ENCODE measurements at places on chromosomes 16 and 17. TPM values are rescaled to one million over a fixed set of nuclear protein-coding genes. Genes with fewer than 3 reads are reported as not detected.

TMEM100 gene
- total RNA-seq, result 7.1 TPM

LRRC46 gene
- total RNA-seq, result 0.20 TPM

GRCh38 chr17:63819585-63820537 is 7.4 kb upstream of the PSMC5 start:
- no peak for DNase-seq

- no peak for DNase-seq
These were observed 2.8 kb downstream of the MED13 start for GRCh38 chr17:62062302-62062701.

DNA sequence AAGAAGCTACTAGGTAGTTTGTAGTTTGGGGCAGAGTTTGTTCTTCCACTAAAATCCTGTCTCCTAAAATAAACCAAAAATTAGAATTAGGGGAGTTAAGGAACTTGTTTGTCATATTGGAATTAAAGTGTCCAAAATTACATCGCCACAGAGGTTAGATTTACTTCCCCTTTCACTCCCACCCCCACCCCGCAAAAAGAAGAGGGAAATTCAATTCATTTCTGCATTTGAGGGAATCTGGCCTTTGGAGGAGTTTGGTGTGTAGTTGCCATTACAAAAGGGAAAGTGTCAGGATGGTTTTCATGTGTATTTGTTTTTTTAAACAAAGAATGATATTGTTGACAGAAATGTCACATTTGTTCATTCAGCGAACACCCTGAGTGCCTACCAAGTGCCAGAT is 5.8 kb downstream of the TMEM97 start:
- no peak for DNase-seq

DNA sequence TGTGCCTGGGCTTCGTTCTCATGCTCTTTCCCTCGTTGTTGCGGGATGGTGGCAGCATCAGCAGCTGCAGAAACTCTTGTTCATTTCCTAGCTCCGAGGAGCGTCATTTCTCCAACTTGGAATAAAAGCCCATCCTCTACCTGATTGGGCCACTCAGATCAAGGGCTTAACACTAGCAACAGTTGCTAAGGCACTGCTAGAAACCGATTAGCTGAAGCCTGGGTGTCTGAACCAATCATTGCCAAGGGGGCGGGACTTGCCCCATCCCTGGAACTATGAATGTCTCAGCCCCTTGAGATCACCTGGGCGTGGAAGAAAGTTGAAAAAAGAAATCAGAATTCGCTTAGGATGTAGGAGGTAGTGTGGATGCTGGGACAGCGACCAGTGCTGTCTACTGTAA is 145.3 kb downstream of the FOXL1 start:
- no peak for DNase-seq

DNA sequence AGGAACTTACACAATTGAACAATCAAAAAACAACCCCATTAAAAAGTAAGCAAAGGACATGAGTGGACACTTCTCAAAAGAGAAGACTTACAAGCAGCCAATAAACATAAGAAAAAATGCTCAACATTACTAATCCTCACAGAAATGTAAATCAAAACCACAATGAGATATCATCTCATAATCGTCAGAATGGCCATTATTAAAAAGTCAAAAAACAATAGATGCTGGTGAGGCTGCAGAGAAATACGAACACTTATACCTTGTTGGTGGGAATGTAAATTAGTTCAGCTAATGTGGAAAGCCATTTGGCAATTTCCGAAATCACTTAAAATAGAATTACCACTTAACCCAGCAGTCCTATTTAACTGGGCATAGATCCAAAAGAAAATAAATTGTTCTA is 301.9 kb upstream of the KCNJ16 start:
- DNase-seq, result no peak

DNA sequence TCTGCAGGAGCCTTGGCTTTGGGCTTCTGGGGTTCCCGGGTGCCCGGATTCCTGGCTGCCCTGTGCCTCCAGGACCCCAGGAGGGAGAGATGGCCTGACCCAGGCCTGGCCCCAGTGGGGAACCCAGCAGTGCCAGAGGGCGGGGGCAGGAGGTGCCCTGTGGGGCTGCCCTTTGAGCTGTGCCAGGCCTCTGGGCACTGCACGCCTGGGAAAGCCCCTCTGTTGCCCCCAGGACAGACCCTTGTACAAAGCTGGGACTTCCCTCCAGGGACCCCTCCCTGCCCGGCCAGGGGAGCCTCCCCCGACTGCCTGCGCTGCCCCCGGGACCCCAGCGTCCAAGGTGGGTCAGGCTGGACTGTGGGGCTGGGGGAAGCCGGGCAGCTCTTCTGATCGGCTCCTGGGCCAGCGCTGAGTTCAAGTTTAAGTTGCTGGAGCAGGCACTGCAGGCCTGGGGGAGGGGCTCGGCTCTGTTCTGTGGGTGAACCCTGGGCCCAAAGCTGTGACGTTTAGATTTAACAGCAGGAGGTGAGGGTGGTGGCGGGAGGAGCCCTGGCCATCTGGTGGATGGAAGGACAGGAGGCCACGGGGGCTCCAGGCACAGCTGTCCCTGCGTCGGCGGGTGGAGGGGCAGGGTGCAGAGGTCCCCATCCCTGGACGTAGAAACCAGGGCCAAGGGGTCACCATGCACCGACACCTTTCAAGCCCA is 27.6 kb upstream of the C1QTNF8 start:
- no peak for DNase-seq
